ENCODE measurements at places on chromosomes 6 and 20.

- DNase-seq: peak; percentile 10
Measured at GRCh38 chr20:24917797-24918578, 31.1 kb upstream of the CST7 start.

- no peak for DNase-seq
Measured at GRCh38 chr6:119938752-119939151, 589.2 kb upstream of the MAN1A1 start.

DNA sequence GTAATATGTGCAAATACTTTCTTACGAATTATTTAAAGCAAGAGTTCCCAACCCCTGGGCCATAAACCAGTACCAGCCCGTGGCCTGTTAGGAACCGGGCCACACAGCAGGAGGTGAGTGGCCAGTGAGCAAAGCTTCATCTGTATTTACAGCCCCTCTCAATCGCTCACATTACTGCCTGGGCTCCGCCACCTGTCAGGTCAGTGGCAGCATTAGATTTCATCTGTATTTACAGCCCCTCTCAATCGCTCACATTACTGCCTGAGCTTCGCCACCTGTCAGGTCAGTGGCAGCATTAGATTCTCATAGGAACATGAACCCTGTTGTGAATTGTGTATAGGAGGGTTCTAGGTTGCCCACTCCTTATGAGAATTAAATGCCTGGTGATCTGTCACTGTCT is 142.0 kb downstream of the RNASET2 start:
- no peak for DNase-seq

DNA sequence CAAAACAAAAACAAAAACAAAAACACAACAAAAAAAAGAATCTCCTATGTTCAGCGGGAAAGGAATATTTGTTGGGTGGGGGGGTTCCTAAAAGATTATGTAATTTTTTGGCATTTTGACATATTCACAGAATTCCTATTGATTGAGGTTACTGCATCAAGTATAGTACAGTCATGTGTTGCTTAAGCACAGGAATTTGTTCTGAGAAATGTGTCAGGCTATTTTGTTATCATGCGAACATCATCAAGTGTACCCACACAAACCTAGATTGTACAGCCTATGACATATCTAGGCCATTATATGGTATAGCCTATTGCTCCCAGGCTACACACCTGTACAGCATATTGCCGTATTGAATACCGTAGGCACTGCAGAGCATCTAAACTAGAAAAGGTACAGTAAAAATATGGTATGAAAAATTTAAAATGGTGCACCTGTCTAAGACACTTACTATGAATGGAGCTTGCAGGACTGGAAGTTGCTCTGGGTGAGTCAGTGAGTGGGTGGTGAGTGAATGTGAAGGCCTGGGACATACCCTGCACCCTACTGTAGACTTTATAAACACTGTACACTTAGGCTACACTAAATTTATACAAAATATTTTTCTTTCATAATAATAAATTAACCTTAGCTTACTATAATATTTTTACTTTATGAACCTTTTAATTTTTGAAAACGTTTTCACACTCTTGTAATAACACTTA is 110.6 kb downstream of the CDKAL1 start:
- DNase-seq: no peak

DNA sequence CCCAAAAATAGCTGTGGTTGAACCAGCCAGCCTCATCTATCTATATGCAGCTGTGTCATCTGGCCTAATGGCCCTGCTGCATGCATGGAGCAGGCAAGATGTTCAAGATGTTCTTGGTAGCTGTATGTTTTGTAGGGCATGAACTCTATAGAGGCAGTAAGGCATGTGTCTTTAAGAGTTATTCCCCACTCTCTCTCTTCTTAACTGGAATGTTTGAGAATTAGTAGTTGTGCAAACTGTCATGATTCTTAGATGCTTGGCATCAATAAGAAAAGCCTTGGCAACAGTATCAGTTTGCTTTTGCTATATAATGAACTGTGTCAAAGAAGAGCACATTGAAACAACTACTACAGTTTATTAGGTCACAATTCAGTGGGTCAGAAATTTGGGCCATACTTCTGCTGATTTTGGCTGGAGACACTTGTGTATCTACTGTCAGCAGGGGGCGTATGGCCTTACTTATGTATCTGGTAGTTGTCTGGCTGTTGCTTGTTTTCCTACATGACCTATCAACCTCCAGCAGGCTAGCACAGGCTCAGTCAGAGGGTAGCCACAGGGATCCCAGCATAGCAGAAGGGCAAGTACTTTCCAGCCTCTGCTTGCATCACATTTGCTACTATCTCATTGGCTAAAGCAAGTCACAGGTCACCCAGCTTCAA is 56.1 kb upstream of the LAMP5 start:
- no peak for DNase-seq

GRCh38 chr6:170088582-170088955 is 202.3 kb downstream of the DLL1 start:
- DNase-seq: no peak

DNA sequence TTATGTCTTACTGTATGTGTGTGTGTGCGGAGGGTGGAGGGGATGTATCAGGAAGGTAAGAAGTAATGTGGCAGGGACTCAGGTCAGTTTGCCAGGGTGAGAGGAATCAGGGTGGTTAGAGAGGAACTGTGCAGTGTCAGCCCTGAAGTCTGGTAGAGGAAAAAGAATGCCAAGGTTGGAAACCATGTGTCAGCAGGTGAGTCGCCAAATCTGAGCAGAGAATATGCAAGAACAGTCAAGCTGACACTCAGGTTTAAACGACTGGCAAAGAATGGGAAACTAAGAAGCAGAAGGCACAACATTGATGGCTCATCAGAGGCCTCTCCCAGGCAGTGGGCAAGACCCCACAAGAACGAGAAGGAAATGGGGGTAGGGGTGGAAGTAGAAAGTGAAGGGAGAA is 107.5 kb upstream of the TBX18 start:
- no peak for DNase-seq

DNA sequence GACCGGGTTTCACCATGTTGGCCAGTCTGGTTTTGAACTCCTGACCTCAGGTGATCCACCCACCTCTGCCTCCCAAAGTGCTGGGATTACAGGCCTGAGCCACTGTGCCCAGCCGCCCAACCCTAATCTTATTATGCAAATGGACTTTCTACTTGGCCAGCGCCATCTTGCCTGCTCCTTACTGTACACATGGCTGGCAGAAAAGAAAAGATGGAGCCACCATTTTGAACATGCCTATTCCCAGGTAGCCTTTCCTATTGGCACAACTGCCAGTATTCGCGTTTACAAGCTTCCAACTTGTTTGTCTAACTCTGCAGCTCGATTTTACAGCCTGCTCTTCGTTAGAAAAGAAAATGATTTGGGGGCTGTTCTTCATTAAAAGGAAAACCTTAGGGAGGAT is 84.3 kb downstream of the WDR27 start:
- no peak for DNase-seq

GRCh38 chr6:106539936-106540335 is 89.4 kb downstream of the RTN4IP1 start:
- no peak for DNase-seq

GRCh38 chr6:147958683-147959082 is 384.0 kb upstream of the SASH1 start:
- no peak for DNase-seq

DNA sequence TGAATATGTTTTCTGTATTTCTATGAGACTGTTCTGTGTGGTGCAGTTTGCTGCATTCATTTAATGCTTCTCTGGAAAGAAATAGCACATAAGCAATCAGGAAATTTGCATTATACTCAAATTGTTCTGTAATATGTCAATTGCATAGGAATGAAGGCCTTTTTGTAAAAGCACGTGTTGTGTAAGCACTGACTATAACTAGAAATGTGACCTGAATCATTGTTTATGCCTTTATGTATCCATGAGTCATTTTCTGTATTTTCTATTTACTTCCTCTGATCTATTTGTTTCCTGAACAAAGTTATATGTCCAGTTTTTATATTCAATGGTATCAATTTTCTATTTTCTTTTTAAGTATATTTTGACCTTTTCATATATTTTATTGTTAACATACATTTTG is 1455.3 kb downstream of the GRIK2 start:
- DNase-seq: no peak

- DNase-seq: no peak
Measured at GRCh38 chr6:142728910-142729481, 216.0 kb downstream of the HIVEP2 start.

GRCh38 chr6:112216662-112217551 is 37.5 kb downstream of the LAMA4 start:
- no peak for DNase-seq

GRCh38 chr6:132961122-132961521 is 146.8 kb downstream of the RPS12 start:
- no peak for DNase-seq

GRCh38 chr20:39480276-39481043 is 518.3 kb downstream of the DHX35 start:
- DNase-seq: no peak

- DNase-seq: no peak
Measured at GRCh38 chr20:12699374-12700228, 309.2 kb upstream of the SPTLC3 start.

- no peak for DNase-seq
Measured at GRCh38 chr6:64121011-64121565, 485.5 kb downstream of the PHF3 start.

- DNase-seq: no peak
Measured at GRCh38 chr6:140101367-140101766, 726.9 kb upstream of the CITED2 start.

DNA sequence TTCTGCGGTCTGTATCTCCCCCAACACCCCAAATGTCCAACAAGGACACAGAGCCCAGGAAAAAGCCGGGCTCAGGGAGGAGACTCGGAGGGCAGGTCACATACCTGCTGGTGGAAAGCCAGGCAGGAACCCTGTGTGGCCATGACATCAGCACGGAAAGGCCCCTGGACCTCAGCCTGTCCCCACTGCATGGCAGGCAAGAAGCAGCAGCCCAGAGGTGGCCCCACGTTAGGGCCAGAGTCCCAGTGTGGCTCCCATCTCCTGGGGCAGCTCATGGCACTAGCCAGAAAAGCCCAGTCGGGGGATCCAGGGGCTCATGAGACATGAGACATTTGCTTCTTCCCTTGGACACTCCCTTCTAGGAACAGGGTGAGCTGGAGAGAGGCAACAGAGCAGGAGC is 258.7 kb downstream of the DLL1 start:
- no peak for DNase-seq

DNA sequence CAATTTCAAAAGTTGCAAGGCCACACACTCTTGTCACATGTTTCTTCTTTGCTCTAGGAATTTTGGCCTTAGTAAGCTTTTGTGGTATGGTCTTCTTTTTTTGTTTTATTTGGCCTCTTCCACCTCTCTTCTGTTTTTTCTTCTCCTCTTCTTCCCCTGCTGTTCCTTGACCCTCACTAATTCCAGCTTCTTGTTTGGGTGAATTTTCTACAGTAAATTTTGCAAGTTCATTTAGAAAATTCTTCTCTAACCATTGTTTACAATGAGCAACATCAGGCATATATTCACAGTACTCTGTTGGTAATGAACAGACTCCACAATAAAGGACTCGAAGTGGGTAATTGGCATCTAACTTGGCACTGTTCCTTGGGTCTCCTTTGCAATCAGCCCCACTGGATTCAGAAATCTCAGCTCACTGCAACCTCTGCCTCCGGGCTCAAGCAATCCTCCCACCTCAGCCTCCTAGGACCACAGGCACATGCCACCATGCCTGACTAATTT is 5.0 kb downstream of the ASIP start:
- no peak for DNase-seq

GRCh38 chr6:36023996-36024795 is at the start of gene SLC26A8:
Gene SLC26A8 (minus strand): TSS chr6:36024641. CDS start chr6:36019707, 4,934 bp downstream.
- no peak for DNase-seq

- DNase-seq: no peak
Measured at GRCh38 chr20:16477632-16478031, 95.6 kb downstream of the KIF16B start.

DNA sequence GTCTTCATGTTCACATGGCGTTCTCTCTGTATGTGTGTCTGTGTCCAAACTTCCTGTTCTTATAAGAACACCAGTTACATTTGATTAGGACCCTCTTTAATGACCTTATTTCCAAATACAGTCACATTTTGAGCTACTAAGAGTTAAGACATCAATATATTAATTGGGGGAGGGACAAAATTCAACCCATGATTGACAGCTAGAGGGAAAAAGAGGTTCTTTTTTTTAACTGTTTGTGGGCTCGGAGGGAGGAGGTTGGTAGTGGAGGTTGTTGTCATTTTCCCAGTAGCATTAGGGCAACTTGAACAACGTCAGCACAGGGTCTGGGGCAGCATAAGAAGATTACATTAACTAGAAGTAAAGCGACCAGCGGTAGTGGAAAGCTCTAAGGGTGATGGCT is 2.3 kb upstream of the GMDS start:
- no peak for DNase-seq

DNA sequence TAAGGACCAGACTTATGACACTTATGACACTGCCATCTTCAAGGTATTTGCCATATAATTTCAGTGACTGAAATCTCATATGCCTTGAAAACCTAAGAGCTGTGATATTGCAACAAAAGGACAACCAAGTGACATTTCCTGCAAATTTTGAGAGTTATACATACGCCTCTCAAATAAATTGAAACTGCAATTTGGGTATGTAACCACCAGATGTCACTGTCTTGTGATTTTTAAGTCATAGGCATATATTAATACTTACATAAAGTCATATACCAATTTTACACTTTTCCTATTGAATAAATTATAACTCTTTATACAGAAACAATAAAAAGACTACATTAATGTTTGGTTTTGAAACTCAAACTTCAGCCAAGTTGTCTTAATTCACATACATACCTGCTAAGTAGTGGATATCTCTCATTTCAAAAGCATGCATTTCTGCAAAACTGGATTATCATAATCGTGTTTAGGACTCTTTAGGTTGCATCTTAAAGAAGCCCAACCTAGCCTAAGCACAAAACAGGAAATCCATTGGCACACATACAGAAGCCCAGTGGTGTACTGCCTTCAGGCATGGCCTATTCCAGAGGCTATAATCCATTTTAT is 180.2 kb downstream of the PACRG start:
- no peak for DNase-seq

All from stimulated activated CD8-positive, alpha-beta memory T cell treated with anti-CD3 and anti-CD28 coated beads, Interleukin-15, amount 100 ng/mL, for 24 hours (primary cell).